GM23248 (cell line): ENCODE measurements at places on chromosomes 3 and 15.

DNA sequence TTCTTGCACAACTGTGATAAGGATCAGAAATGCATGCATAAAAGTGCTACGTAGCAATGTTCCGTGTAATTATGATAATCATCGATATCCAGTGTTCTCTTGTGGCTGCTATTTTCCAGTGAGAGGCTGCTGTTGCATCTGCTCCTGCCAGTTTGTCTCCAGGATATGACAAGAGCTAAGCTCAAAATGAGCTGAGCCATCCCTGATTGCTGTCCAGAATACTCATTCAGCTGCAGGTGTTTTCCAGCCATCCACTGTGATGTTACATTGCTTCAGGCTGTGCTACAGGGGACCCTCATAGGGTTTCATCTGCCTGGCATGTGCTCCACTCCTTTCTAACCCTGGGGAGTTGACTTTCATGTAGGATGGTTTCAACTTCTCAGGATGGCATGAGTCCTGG is 976.0 kb downstream of the ROBO1 start:
- H3K4me3 ChIP-seq = no peak overlapping the region
- H3K27me3 ChIP-seq = no peaks in the 10 kb centered on the region
- no peak for DNase-seq

GRCh38 chr3:106688464-106688863 is 688.8 kb upstream of the CCDC54 start:
- H3K4me3 ChIP-seq = no peak overlapping the region
- H3K27me3 ChIP-seq = no peaks in the 10 kb centered on the region

- H3K4me1 ChIP-seq = no peaks in the 10 kb centered on the region
- H3K27me3 ChIP-seq = peaks cover 64% of the 10 kb centered on the region
- no peak overlapping the region for H3K27ac ChIP-seq
- peak overlapping the region; percentile 58 for H3K4me3 ChIP-seq
These were observed 686 bp downstream of the MYRIP start for GRCh38 chr3:39809995-39810595.

DNA sequence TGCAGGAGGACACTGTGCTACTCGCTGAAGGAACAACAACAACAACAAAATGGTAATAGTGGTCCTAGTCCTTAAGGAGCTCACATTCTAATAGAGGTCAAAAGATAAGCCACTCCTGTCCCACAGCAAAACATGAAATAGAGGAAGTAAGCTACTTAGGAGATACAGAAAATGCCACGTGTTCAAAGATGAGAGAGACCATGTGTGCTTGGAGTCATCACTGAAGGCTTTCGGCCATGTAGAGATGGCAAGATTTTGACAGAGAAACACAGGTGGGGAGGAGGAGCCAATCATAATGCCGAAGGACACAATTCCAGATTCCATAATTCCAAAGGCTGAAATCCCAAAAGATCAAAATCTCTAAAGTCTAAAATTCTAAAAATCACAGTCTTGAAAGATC is 24.8 kb upstream of the RIOX2 start:
- no peaks in the 10 kb centered on the region for H3K4me1 ChIP-seq
- H3K4me3 ChIP-seq = no peak overlapping the region
- no peaks in the 10 kb centered on the region; the same call in 1 of the 2 replicates for H3K27me3 ChIP-seq

DNA sequence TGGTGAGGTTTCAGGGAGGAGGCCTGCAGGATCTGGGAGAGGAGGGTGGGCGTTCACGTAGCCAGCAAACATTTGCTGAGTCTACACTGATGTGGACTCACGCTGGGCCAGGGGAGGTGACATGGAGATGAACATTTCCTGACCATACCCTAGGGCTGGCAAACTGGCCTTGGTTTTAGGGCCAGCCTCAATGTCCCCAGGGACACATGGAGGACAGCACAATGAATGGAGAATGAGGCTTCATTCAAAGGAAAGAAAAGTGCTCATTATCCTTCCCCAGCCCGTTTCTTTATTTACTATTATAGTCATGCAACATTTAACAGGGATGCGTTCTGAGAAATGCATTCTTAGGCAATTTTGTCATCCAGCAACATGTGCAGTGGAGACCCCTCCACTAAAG is 26.8 kb downstream of the ACAN start:
- no peak overlapping the region for H3K4me3 ChIP-seq
- no peak for DNase-seq
- H3K27me3 ChIP-seq = peaks cover 21% of the 10 kb centered on the region; the same call in 1 of the 2 replicates
- no peak overlapping the region for H3K27ac ChIP-seq

DNA sequence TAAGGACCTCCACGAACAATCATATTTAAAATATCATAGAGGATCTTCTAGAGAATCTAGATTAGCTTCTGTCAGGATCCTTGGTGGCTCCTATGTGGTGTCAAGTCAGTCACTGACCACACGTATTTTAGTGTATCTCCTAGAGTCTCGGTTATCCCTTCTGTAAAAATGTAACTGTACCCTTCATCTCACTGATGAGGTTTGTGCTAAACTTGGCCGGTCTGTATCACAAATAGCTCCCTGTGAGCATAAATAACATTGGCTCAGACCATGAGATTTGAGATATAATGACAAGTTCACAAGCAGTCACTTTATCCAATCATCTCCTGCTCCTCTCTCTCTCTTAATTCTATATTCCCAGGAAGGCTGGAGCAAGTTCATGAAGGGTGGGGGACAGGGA is 93.6 kb upstream of the ARL6 start:
- DNase-seq = no peak
- no peaks in the 10 kb centered on the region for H3K36me3 ChIP-seq
- no peak overlapping the region for H3K27ac ChIP-seq
- no peaks in the 10 kb centered on the region for H3K4me1 ChIP-seq
- no peak overlapping the region for H3K4me3 ChIP-seq
- H3K27me3 ChIP-seq = no peaks in the 10 kb centered on the region

GRCh38 chr3:160412477-160412876 is 13.0 kb downstream of the SMC4 start:
- H3K27ac ChIP-seq = no peak overlapping the region
- no peaks in the 10 kb centered on the region for H3K27me3 ChIP-seq
- no peak overlapping the region for H3K4me3 ChIP-seq
- no peak for DNase-seq
- no peaks in the 10 kb centered on the region for H3K4me1 ChIP-seq

DNA sequence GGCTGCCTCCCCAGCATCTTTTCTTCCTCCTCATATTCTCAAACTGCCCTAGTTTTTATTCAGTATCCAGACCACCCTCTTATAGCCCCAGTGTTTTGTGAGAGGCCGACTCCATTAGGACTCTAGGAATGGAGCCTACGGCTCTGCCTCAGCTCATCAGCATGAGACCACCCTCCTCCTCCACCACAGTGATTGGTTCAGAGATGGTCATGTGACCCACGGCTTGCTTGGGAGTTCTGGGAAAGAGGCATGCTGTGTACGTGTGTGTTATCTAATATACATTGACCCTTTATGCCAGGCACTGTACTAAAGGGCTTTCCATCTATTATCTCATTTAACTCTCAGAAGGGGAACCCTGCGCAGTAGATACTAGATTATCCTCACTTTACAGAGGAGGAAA is 17.8 kb upstream of the CMTM7 start:
- no peaks in the 10 kb centered on the region for H3K36me3 ChIP-seq
- no peaks in the 10 kb centered on the region for H3K4me1 ChIP-seq
- DNase-seq = no peak

- H3K4me1 ChIP-seq = no peaks in the 10 kb centered on the region
- H3K27ac ChIP-seq = no peak overlapping the region
- peak; percentile 69 for DNase-seq
- H3K4me3 ChIP-seq = no peak overlapping the region
These were observed 39.4 kb upstream of the LMOD3 start for GRCh38 chr3:69161587-69162307.

GRCh38 chr3:122800031-122800430 is 5.2 kb downstream of the SLC49A4 start:
- peaks cover 10% of the 10 kb centered on the region for H3K4me1 ChIP-seq
- H3K27ac ChIP-seq = no peak overlapping the region
- no peaks in the 10 kb centered on the region for H3K36me3 ChIP-seq
- DNase-seq = no peak
- H3K27me3 ChIP-seq = no peaks in the 10 kb centered on the region
- H3K4me3 ChIP-seq = no peak overlapping the region

GRCh38 chr3:107458871-107459270 is 63.9 kb upstream of the BBX start:
- H3K36me3 ChIP-seq = no peaks in the 10 kb centered on the region
- DNase-seq = no peak

DNA sequence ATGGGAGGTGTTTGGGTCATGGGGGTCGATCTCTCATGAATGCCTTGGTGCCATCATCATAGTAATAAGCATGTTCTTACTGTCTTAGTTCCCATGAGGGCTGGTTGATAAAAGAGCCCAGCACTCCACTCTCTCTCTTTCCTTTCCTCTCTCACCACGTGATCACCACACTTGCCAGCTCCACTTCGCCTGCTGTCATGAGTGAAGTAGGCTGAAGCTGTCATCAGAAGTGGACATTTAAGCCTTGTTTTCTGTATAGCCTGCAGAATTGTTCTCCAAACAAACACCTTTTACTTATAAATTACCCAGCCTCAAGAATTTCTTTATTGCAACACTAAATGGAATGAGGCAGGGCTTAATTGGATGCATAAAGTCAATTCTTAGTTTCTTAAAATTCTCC is 6.1 kb downstream of the OR5H1 start:
- DNase-seq = no peak
- H3K27me3 ChIP-seq = no peaks in the 10 kb centered on the region
- no peak overlapping the region for H3K27ac ChIP-seq

GRCh38 chr15:83816124-83816883 is 162.4 kb downstream of the ADAMTSL3 start:
- no peaks in the 10 kb centered on the region for H3K36me3 ChIP-seq
- H3K27ac ChIP-seq = no peak overlapping the region
- 0 out of 2 replicates have a peak, but pooled peaks cover 5% of the 10 kb centered on the region for H3K27me3 ChIP-seq
- DNase-seq = no peak
- no peak overlapping the region for H3K4me3 ChIP-seq

DNA sequence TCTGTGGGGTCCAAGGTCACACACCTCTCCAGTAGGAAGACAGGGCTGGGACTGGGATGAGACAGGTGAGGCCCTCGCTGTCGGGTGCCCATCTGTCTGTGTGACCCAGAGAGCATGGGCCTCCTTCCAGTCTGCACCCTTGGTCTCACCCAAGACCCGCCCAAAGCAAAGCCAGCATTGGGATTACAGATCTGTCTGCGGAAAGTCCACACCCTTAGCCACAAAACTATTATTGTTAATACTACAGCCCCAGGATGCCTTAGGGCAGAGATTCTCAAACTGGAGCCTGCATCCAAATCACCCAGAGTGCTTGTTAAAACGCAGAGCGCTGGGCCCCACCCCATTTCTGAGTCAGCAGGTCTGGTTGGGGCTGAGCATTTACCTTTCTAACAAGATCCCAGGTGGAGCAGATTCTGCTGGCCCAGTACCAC is 58.5 kb upstream of the ZNF148 start:
- no peak overlapping the region for H3K27ac ChIP-seq
- H3K4me3 ChIP-seq = no peak overlapping the region
- no peak for DNase-seq
- peaks cover 17% of the 10 kb centered on the region for H3K4me1 ChIP-seq
- no peaks in the 10 kb centered on the region for H3K36me3 ChIP-seq

- no peak for DNase-seq
- no peak overlapping the region for H3K27ac ChIP-seq
- peak overlapping the region; percentile 56 for H3K4me3 ChIP-seq
- H3K4me1 ChIP-seq = peaks cover 25% of the 10 kb centered on the region
- H3K27me3 ChIP-seq = no peaks in the 10 kb centered on the region
These were observed 1.1 kb upstream of the MGLL start for GRCh38 chr3:127823426-127823857.

DNA sequence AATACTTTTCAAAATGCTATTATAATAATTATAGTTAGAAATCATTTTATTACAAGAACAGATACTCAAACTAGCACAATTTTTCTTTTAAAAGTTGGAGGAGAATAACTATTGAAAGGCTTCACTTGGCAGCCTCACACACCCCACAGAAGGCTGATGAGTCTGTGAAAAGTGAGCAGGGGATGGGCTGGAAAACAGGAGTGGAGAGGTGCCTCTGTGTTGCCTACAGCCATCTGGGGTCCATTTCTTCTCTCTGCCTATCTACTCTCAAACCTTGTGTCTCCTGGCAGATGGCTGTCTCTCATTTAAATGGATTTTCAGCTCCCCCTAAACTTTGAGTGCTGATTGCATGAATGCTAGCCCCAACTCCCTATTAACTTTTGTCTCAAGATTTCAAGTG is 230.8 kb downstream of the CLSTN2 start:
- no peaks in the 10 kb centered on the region for H3K4me1 ChIP-seq
- no peaks in the 10 kb centered on the region; the same call in 1 of the 2 replicates for H3K27me3 ChIP-seq
- H3K36me3 ChIP-seq = no peaks in the 10 kb centered on the region
- no peak overlapping the region for H3K4me3 ChIP-seq
- no peak for DNase-seq

DNA sequence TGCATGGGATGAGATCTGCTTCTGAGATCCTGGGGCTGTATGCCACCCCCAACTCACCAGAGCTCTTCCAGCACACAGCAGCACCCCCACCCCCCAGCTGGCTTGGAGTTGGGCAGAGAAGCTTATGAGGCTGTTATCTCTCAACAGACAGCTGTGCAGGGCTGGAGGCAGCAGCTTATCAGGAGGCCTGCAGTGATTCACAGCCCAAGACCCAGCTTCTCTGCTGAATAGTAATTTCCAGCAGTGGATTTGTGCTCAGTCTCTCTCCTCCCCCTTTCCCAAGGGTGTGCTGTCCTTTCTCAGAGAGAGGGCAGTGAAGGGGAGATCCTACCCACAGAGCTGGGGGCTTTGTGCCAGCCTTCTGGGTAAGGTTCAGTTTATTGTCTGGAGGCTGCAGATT is 2.1 kb downstream of the RPP25 start:
- H3K4me1 ChIP-seq = peaks cover 3% of the 10 kb centered on the region; the same call in 1 of the 2 replicates
- 0 out of 2 replicates have a peak, but pooled peaks cover 3% of the 10 kb centered on the region for H3K27me3 ChIP-seq
- no peak overlapping the region for H3K27ac ChIP-seq
- DNase-seq = peak; percentile 52
- H3K4me3 ChIP-seq = no peak overlapping the region
- H3K36me3 ChIP-seq = no peaks in the 10 kb centered on the region

GRCh38 chr15:28123408-28124023 is 24.4 kb upstream of the OCA2 start:
- no peak overlapping the region for H3K4me3 ChIP-seq
- H3K27me3 ChIP-seq = no peaks in the 10 kb centered on the region
- peak; percentile 85 for DNase-seq

- H3K4me1 ChIP-seq = no peaks in the 10 kb centered on the region
- H3K36me3 ChIP-seq = no peaks in the 10 kb centered on the region
- no peaks in the 10 kb centered on the region; the same call in 1 of the 2 replicates for H3K27me3 ChIP-seq
- H3K27ac ChIP-seq = no peak overlapping the region
- DNase-seq = peak; percentile 4
- H3K4me3 ChIP-seq = no peak overlapping the region
These were observed 308.6 kb upstream of the WNT5A start for GRCh38 chr3:55795746-55796145.
